ENCODE measurements at places on chromosomes 13 and 19.
A peak's percentile ranks its signal among the peaks of the same experiment; 100 is the strongest.

DNA sequence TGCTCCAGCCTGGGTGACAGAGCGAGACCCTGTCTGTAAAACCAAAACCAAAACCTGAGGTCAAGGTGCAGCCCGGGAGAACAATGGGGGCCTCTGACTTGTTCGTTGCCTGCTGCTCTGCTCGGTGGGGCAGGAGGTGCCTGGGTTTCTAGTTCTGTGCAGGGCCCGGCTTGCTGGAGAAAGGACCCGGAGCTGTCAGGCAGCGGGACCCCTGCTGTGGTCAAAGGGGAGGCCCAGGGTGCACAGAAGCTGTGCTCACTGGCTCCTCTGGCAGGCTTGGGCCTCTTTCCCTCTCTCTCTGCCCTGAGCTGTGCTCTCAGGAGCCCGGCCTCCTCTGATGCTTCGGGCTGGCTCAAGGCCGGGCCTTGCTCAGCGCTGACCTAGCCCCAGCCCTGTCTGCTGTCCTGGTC is 3.5 kb downstream of the LRP3 start:
- DNase-seq: no peak

DNA sequence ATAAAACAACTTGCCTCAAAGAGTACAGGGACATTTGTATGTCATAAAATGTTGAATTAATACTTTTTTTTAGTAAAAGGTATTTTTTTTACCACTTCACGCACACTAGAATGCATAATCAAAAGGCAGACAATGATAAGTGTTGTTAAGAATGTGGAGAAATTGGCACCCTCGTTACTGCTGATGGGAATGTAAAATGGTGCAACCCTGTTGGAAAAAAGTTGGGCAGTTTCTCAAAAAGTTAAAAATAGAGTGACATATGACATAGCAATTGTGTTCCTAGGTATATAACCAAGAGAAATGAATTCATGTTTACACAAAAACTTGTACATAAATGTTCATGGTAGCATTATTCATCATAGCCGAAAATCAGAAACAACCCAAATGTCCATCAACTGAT is 109.5 kb downstream of the PIBF1 start:
- DNase-seq: no peak

- peak; percentile 75 for DNase-seq
These were observed 3.2 kb downstream of the LHFPL6 start for GRCh38 chr13:39599842-39600241.

- no peak for DNase-seq
These were observed 454 bp downstream of the TIMM44 start for GRCh38 chr19:7942981-7943443.

DNA sequence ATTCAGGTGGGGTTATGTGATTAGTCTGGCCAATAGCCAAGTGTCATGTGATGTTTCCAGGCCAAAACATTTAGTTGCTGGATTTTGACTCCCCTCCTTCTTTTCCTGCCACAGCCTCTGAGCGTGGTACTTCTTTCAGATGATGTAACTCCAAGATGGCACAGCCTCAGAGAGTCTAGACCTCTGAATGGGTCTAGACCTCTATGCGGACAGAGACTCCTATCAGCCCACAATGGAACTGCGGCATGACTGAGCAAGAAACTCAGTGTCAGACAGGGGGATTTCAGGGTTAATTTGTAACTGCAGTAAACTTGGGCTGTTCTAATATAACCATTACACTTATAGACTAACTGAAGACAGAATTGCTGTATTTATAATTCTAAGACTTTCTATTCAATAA is 42.6 kb upstream of the ZDHHC20 start:
- DNase-seq: no peak

DNA sequence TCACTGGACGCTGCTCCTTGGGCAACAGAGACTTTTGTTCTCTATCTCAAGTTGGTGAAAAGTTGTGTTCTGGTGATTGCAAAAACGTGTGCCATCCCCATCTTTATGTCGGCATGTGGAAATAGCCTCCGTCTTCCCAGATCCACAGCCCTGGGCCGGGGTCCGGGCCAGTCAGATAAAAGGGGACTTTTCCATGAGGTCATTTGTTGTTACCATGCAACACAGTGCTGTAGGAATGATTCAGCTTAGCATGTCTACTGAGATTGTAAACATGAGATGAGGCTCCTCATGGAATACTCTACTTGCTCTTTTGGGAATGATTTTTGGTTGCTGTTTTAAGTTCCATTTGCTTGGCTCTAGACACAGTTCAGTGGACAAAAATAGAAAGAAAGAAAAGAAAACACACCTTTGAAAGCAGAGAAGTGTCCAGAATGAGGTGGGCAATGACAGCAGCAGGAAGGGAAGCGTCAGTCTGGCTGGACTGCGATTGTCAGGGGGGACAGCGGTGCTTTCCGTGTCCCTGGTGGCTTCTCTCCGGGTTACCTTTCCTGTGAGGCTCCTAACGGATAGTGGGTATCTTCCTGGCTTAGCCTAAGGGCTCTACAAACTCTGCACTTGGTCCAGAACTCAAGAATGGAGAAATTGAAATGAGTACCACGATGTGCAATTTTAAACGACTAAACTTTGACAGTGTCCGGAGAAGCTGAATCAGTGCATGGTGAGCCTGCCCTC is 91.6 kb downstream of the TEX29 start:
- DNase-seq: no peak

GRCh38 chr19:38547421-38547820 is 70.3 kb downstream of the MAP4K1 start:
- DNase-seq: no peak

DNA sequence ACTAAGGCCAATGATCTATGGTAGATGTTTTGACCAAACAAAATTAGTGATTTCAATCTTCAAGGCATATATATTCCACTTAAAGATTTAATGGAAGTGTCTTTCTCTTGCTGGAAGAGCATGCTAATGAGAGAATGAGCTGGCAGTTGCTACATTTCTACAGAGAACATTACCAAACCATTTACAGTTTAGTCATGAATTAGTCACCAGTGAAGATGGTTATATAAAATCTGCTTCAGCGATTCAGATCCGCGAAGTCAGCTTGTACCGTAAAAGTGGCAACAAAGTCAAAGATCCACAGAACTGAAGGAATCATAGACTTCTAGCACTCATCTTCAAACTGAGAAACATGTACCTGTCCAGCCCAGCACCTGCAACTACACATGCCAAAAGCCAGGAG is 156.3 kb downstream of the SLITRK5 start:
- peak; percentile 31 for DNase-seq

GRCh38 chr13:107365466-107366215 is 797.7 kb upstream of the ARGLU1 start:
- DNase-seq: peak; percentile 8

- no peak for DNase-seq
These were observed 5.4 kb downstream of the UCHL3 start for GRCh38 chr13:75554981-75555380.

DNA sequence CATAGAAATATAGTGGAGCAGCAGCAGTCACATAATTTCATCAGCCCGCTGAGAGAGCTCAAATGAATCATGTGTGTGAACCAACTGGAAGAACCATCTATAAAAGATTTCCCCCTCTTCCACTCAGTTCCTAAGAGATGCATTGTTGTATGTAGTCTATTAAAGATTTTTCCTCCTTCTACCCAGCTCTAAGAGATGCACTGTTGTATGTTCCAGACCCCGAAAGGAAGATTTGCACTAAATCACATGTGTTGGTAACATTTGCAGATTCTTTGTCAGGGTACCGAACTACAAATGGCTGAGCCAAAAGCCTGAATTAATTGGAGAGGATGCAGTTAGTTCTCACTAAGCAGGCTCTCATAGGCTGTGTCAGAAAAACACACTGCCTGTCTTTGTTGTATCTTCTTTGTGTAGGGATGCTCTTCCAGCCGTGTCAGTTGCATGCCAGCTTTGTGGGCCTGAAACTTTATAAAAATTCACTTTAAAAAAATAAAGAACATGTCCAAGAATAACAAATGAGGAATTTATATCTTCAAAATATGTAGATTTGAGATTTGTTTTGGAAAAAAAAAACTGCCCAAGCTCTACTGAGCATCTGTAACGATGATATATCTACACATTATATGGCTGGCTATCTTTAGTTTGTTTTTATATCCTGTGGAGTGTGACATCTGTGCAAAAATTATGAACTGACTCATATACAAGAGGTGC is 223.1 kb downstream of the MZT1 start:
- peak; percentile 55 for DNase-seq

DNA sequence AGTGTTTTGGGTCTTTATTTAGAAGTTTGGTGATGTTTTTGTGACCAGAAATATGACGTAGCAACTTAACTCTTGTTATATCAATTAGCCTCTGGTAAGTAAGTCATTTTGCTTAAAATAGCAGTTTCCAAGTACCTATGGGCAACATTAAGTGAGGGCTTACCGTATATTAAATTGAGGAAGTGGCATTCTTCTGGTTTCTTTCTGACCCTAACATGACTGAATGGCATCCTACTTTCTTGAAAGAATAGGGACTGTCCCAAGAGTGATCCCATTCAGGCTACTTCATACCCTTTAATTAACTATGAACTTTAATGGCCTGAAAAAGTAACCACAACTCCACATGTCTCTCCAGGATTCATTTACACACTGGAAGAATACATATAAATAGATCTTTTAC is 106.6 kb downstream of the MZT1 start:
- no peak for DNase-seq

GRCh38 chr19:7112675-7113074 is 43.2 kb downstream of the ZNF557 start:
- DNase-seq: no peak

- DNase-seq: no peak
These were observed 110.9 kb downstream of the SACS start for GRCh38 chr13:23322353-23323336.

- no peak for DNase-seq
These were observed 38.4 kb upstream of the ADGRE5 start for GRCh38 chr19:14342809-14343208.

- no peak for DNase-seq
These were observed 24.7 kb upstream of the RB1 start for GRCh38 chr13:48278806-48279205.

DNA sequence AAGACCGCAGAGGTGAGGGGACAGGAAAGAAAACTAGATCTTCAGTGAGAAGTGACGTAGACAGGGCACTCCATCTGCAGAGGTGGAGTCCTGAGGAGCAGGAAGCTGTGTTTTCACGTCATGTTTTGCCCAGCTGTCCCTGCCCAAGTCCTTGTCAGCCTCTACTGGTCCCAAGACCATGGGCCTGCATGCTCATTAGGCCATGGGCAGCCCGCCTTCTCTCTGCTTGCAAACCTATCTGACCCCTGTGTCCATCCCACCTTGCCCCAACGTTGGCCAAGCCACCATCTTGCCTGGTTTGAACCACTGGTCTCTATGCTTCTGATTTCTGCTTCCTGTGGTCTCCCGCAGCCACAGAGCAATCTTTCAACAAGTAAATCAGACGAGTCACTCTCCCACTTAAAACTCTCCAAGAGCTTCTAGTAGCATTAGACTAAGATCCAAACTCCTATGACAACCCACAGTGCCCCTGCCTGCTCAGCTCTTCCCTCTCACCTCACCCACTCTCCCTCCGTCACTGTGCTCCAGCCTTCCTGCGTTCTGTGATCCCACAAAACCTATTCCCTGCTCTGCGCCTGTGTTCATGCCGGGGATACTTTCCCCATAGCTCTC is 18.6 kb upstream of the CCNE1 start:
- DNase-seq: no peak

- DNase-seq: no peak
These were observed 15.4 kb downstream of the CARS2 start for GRCh38 chr13:110690516-110690915.

- DNase-seq: peak; percentile 49
These were observed 108.9 kb downstream of the DNAJC15 start for GRCh38 chr13:43132257-43132656.

DNA sequence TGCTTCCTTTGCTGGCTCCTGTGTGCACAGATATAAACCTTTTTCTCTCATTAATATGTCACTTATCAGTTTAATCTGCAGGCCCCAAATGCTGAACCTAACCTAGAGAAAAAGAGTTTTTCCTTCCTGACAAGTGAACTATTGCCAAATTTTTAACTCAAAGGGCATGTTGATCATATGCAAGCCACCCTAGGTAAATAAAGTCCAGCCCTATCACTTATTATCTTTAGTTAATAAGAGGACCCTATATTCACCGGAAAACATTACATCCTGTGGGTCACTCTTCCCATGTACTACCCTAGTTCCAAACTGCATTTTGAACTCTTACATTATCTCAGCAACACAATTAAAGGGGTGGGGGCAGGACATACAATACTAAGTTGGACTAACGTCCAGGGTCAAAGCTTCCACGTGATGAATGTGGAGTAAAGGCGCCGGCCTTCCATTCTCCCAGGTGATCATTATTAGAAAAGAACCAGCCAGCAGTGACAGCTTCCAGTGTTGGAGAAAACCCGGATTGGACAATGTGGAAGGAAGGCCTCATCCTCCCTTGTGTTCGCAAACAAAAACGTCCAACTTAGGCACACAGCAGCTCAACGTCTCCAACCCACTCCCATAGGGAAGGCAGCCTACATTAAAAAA is 86.6 kb downstream of the STK24 start:
- no peak for DNase-seq

GRCh38 chr19:42121656-42122069 is 10.6 kb downstream of the POU2F2 start:
- DNase-seq: peak; percentile 94

DNA sequence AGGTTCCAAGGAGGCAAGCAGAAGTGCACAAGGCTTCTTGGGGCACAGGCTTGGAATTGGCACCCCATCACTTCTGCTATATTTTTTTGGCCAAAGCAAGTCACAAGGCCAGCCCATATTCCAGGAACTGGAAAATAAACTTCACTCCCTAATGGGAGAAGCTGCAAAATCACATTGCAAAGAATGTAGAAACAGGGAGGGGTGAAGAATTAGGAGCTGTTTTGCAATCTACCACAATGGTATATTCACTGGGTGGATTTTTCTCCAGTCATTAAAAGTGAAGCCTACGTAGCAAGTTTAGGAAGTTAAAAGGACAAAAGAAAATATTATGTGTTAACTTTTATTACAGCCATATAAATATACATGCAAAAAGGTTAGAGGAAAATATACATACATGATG is 464.8 kb downstream of the COG6 start:
- peak; percentile 6 for DNase-seq

- DNase-seq: peak; percentile 20
These were observed 9.0 kb upstream of the MYDGF start for GRCh38 chr19:4678881-4679790.

GRCh38 chr19:32581705-32582179 is 752 bp downstream of the PDCD5 start:
- peak; percentile 39 for DNase-seq

DNA sequence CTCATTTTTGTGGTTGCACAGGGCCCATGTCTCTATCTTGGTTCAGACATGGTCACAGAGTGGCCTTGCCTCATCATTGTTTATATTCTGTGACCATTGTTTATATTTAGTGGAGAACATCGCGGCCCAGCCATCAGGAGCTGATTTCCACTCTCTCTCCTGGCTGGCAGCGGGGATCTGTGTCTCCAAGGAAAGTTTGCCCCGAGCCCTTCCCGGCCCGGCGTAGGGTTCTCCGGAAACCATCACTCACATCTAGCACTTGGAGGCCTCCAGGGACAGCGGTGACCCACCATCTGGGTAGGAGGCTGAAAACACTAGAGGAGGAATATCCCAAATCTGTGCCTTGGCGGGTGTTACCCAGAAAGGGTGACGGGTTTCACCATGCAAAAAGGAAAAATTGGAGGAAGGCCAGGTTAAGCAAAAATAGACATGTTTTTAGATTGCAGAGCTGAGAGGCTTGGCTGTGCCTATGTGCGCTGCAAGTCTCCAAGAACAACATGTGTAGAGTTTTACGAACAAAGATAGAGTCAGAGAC is 726 bp upstream of the ZNF358 start:
- no peak for DNase-seq

Measured in fibroblast of skin of right quadriceps (primary cell).